ENCODE measurements at places on chromosomes 12 and 14.

- DNase-seq = no peak
Measured at GRCh38 chr12:3641428-3642018, 111.4 kb downstream of the CRACR2A start.

DNA sequence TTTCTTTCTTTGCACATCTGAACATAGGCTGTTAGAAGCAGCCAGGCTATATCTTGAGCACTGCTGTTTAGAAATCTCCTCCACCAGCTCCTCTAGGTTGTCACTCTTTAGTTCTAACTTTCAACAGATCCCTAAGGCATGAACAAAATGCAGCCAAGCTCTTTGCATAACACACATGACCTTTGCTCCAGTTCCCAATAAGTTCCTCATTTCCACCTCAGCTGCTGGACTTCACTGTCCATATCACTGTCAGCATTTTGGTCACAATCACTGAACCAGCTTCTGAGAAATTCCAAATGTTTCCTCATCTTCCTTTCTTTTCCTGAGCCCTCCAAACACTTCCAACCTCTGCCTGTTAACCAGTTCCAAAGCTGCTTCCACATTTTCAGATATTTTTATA, 27.6 kb upstream of the C14orf132 start:
- no peak for DNase-seq

GRCh38 chr14:41668356-41668755, 61.7 kb downstream of the LRFN5 start:
- DNase-seq = no peak

GRCh38 chr14:51041883-51042282, 53.0 kb downstream of the TRIM9 start:
- DNase-seq = no peak

DNA sequence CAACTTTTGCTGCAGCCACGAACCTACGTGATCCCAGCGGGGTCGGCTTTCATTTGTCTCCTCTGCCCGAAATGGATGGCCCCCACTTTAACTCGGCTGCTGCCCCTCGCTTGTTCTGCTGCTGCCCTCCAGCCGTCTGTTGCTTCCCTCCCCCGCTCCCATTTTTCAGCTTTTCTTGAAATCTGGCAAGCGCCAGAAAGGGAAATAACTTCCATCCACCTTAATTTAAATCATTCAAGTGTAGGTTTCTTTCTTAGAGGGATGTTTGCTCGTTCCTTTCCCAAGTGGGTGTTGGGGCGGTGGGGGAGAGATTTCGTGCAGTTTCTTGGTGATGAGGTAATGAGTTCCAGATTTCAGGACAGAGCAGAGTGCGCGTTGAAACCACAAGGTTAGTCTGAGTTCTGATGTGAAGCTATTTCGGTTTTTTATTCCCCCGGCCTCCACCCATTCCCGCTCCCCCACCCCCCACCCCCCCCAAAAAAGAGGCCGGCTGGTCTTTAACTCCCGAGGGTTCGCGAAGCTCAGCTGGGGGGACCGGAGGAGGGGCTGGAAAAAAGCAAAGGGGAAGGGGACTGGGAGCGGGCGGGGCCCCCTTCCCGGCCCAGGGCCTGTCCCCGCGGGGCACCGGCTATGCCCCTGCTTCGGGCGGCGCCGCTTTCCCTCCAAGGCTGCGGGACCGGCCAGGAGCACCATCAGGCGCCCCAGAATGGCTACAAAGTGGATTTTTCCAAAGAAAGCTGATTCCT, 2.2 kb upstream of the ZFP36L1 start:
- peak; percentile 17 for DNase-seq

- no peak for DNase-seq
Measured at GRCh38 chr12:76142305-76142704, 57.8 kb upstream of the NAP1L1 start.

GRCh38 chr12:25388183-25388582, 137.5 kb upstream of the KRAS start:
- DNase-seq = no peak

DNA sequence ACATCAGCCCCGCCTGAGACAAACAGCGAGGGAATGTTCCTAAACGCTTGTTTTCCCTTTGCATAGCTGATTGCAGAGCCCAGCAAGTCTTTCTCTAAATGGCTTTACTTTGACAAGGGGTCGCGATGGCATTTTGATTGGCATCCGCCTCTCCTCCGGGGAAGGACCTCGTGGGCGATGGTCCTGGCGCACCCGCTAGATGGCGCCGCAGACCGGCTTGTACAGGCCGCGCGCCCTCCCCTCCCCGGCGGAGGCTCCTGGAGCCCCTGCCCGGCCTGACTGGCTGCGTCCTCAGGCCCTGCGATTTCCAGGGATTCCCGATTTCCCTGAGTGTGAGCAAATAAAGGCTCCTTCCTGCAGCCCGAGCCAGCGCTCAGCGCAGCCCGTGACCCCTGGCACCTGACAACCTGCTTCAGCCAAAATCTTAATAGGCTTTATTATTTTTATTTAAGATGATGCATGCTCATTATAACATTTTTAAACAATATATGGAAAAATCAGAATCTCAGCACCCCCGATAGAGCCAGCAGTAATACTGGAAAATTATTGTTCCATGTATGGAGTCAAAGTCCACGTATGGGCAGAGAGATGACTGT, 468.3 kb downstream of the AACS start:
- DNase-seq = no peak

GRCh38 chr14:29528889-29529288, 398.8 kb downstream of the PRKD1 start:
- no peak for DNase-seq

- peak; percentile 26 for DNase-seq
Measured at GRCh38 chr14:49769171-49769570, 1.2 kb downstream of the KLHDC2 start.

DNA sequence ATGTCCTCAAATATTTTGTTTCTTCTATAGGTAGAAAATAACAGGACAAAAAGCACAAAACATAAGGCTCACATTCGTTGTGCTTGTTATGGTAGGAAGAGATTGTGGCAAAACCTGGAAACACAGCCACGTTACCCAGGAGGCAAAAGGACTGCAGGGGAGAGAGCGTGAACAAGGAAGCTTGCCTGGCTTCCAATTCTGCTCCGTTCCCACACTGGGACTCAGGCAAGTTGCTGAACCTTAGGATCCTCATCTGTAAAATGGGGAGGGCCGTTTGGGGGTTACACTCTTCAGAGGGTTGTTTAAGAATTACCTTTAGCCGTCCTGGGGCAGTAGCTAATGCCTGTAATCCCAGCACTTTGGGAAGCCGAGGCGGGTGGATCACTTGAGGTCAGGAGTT, 205.3 kb downstream of the SSPN start:
- no peak for DNase-seq

DNA sequence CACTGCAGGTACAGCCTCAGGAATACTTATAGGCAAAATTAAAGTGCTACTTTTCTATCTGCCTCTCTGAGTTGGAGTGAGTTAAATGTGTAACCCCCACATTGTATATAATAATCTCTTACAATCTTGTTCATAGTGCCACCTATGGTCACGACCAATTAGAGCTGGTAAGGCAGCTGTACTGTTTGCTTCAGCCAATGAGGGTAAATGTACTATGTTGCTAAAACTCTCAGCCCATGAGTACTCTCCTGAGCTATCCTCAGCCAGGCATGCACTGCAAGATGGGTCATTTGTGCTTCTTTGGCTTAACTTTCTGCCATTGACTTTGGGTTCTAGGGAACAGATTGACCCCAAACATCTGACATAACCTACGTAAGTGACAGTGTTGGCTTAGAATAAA, 15.0 kb upstream of the MDM2 start:
- DNase-seq = peak; percentile 57

DNA sequence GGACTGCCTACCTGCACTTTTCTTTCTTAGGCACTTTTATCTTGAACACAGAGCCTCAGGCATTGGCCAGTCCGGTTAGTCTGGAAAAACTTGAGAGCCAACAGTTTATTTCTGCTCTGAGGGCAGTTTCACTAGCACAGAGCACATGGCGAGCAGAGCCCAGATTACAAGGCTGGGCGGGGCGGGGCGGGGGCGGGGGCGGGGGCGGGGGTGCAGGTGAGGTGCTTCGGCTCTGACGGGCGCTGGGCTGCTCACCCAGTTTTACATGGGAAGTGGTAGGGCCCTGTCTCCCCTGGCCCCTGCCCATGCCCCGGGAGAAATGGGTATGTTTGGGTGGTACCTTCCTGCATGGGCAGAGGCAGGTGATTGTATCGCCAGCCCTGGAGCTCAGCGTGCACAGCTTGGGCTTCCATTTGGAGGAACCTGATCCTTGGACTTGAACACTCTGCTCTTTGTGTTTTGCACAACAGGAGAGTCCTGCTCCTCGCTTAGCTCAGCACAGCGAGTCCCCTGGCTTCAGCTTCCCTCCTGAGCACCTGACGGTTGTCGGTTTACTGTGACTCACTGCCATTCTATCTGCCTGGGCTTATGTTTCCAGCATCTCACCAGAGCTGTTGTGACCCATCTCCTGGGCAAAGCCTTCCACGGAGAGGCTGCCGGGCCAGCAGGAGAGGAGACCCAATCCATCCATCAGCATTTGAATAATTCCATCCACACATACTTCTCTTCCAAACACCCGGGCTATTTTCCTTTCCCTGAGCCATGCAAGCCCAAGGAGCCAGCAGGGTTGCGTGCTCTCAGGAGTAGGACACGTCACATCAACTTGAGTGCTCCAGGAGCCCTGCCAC, 108.5 kb downstream of the ARF6 start:
- DNase-seq = no peak

GRCh38 chr14:75279763-75280290, 1.2 kb downstream of the FOS start:
- no peak for DNase-seq
